ENCODE measurements at places on chromosomes 13 and 19.
A peak's percentile ranks its signal among the peaks of the same experiment; 100 is the strongest.

GRCh38 chr19:35248310-35249145 is at the start of gene LSR:
LSR (plus strand) TSS chr19:35249002; CDS start chr19:35249023, 21 bp downstream.
- DNase-seq, result peak; percentile 85

- no peak for DNase-seq
These were observed 346.6 kb downstream of the RFC3 start for GRCh38 chr13:34164582-34164981.

GRCh38 chr13:109840201-109840892 is 54.0 kb upstream of the IRS2 start:
- DNase-seq, result no peak

DNA sequence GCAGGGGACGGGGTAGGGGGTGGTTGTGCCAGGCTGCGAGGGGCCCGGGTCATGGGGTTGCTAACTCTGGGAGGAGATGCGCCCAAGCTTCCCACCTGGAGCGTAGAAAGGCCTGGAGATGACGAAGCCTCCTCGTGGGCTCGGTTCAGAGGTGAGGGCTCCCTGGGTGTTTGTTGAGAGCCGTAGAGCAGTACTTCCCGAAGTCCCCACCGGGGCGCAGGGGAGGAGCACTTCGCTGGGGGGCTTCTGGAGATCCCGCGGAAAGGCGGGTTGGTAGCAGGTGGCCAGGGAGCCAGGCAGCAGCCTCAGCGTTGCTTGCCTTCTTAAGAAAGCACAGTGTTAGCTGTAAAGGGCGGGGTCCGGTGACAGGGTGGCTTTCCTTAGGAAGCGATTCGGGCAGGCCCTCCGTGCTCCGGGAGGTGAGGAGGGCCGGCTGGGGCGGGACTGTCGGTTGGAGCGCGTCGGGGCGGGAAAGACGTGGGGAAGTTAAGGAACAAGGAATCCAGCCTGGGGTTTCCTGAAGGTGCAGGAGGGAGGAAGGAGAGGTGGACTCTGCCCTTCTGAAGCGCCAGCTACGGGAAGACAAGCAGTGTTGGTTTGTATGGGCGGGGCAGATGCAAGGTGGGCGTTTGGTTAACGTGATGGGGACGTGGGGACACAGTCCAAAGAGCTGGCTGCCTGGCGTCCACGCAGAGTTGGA is 3.3 kb downstream of the VSTM2B start:
- no peak for DNase-seq

DNA sequence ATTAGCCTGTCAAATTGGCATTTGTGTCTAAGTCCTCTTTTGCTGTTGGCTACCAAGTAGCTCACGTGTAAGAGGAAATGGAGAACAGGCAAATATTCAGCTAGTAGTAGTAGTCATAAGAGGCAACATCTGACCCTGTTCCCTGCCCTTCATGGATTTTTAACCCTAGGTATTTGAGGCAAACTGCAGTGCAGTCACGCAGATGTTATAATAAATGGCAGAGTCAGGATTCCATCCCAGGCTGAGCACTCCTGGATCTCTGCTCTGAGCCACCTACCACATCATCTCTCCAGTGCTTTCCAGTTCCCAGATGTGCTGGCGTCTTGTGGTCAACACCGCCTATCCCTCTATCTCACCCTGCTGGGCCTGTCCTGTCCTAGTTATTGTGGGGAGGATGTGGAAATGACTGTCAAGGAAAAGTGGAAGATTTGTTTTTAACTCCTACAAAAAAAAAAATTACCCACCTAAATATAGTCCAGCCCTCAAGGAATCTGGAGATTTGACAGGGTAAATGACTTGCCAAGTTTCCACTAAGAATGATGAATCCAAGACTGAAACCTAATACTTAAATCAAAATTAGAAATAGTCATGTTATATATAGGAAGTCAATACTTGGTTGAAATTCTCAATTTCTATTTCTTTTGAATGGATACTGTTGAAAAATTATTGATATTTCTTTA is 322.9 kb downstream of the GPC6 start:
- DNase-seq, result no peak

DNA sequence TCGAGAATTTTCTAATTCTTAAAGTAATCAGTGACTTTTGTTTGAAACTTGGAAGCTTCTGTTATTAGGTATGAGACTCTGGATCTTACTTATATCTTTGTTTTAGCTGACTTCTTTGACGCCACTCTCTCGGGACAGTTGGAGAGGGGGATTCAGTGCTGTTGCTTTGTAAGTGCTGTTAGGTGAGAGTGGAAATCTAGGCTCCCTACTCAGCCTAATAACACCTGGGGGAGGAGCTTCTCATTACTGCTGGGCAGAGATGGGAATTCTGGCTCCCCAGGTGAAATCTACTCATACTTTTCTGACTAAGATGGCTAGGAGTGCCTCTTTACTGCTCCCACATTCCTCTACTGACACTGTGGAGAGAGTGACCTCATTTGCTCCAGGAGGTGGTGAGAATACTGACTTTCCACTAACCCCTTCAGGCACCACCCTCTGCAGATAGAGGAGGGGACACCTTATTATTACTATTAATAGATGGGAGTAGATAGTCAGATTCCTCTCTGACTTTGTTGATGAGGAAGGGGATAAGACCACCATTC is 324.9 kb upstream of the SPRY2 start:
- no peak for DNase-seq

GRCh38 chr13:30744056-30744680 is 8.8 kb downstream of the ALOX5AP start:
- DNase-seq, result peak; percentile 87

DNA sequence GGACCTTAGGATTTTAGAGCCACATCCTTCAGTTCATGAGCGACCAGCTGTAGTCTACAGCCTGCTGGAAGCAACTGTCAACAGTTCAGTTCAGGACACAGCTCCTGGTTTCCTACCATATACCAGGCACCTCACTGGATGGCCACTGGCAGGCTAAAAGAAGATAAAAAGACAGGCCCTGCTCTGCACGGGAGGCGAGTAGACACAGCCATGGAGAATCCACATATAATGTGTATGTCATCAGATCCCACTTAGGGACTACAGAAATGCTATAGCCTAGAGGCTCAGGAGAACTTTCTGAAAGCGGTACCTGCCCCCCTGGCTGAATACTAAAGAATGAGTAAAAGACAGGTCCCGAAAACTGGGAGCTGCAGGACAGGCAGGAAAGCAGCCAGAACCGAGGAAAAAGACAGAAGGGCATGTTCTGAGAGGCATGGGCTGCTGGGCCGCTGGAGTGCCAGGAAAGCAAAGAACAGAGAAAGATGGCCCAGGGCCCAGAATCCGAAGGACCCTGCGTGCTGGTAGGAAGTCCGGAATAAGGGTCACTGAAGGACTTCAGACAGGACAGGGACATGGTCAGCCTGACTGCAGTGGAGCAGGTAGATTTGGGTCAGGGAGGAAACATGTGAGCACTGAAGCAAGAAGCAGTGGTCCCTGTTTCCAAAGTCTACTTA is 23.5 kb downstream of the DZIP1 start:
- no peak for DNase-seq

GRCh38 chr13:25990801-25991200 is 61.0 kb downstream of the SHISA2 start:
- DNase-seq, result no peak

DNA sequence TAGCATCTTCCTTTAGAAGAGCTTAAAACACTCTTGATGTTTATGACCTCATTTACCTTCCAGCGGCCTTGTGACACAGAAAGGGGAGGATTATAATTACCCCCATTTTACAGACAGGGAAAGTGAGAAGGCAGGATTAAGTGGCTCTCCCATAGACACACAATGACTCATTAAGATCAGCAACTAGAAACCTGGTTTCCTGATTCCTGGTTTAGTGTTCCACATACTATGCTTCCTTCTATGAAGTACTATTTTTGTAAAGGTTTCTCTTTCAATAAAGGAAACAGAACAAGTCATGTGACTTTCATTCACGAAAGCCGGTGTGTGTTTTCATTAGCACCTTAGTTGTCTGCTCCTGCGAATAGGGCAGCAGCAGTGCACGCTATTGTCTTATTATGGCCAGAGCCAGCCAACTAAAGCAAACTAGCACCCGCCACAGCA is 8.3 kb downstream of the IRS2 start:
- no peak for DNase-seq

- DNase-seq, result no peak
These were observed 152.1 kb downstream of the DACH1 start for GRCh38 chr13:71714802-71715375.

DNA sequence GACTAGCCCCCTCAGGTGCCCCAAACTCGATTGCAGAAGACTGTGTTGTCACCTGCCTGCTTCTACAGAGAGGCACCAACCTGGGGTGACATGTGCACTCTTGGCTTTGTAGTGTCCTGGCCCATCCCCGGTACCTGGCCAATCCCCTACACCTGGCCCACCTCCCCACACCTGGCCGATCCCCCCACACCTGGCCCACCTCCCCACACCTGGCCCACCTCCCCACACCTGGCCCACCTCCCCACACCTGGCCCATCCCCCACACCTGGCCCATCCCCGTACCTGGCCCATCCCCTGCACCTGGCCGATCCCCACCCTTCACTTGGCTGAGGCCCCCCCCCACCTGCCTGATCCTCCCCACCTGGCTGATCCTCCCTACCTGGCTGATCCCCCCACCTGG is 25.4 kb downstream of the ATP11A start:
- DNase-seq, result no peak

GRCh38 chr13:48446464-48446863 is 33.6 kb upstream of the LPAR6 start:
- no peak for DNase-seq

DNA sequence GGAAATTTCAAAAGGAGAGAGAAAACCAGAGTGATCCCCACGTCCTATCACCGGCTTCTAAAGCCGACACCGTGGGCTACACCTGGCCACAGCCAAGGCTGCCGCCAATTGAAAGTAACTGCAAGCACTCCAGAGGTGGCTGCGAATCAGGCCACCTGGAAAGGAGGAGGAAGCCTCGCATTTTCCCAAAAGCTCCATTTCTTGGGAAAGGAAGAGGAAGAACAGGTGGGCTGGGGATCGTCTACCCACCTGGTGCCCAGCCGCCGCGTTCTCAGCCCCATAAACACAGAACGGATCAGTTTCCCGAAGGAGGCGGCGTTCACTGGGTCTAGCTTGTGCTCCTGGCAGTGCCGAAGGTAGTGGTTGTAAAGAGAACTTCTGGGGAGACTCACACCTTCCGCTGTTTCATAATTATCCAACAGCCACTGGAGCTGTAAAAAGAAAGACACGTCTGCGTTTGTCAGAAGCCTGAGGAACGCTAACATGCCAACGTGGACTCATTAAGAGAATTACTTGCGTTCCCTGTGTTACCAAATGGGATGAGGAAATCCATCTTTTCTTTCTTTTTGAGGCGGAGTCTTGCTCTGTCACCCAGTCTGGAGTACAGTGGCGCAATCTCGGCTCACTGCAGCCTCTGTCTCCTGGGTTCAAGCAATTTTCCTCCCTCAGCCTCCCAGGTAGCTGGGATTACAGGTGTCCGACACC is 38.1 kb upstream of the RANBP3 start:
- no peak for DNase-seq

- no peak for DNase-seq
These were observed 270.9 kb downstream of the LMO7 start for GRCh38 chr13:75907044-75907443.

DNA sequence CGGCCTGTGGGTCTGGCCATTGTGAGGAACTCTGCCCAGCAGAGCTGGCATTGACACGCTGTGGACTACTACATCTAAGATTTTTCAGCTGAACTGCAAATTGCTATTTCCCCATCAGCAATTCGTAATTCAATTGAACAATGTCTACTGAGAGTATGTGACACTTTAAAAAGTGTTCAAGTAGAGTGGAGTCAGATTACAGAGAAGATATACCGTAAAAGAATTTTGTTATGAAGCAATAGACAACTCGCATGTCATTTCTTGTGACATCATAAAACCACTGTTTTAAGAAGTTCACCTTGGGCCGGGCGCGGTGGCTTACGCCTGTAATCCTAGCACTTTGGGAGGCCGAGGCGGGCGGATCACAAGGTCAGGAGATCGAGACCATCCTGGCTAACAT is 32.5 kb upstream of the C1QTNF9 start:
- DNase-seq, result no peak

- DNase-seq, result no peak
These were observed 1.6 kb downstream of the SIGLECL1 start for GRCh38 chr19:51252306-51253079.
